Fibroblast of the conjunctiva (primary cell): ENCODE measurements at places on chromosomes 2 and 18.

DNA sequence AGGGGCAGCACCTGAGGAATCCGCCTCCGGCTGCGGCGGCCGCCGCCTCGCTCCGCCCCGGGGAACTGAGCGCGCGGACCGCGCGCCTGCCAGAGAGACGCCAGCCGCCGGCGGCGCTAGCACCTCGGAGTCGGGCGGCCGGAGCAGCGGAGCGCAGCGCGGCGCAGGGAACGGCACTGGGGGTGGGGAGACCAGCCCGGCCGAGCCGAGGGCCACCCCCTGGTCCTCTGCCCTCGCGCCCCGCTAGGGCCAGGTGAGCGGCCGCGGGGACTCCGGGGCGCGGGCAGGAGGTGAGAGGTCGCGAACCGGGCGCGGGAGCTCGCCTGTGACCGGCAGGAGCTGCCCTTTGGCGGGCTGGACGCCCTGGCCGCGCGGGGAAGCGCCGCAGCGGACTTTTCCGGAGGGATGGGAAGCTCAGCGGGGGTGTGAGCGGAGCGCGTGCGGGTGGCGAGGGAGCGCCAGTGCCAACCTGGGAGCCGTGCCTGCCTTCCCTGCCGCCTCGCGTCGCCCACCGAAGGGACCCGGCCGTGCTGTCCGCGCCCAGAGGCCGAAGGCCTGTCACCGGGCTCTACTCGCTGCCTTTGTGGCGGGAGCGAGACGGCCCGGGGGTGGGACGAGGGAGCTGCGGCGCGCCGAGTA is at the start of gene GREB1L:
GREB1L (plus strand) TSS at position 92 of the 639 bp plus-strand sequence. CDS start 141,287 bp downstream, outside the sequence.
- no peak for DNase-seq

DNA sequence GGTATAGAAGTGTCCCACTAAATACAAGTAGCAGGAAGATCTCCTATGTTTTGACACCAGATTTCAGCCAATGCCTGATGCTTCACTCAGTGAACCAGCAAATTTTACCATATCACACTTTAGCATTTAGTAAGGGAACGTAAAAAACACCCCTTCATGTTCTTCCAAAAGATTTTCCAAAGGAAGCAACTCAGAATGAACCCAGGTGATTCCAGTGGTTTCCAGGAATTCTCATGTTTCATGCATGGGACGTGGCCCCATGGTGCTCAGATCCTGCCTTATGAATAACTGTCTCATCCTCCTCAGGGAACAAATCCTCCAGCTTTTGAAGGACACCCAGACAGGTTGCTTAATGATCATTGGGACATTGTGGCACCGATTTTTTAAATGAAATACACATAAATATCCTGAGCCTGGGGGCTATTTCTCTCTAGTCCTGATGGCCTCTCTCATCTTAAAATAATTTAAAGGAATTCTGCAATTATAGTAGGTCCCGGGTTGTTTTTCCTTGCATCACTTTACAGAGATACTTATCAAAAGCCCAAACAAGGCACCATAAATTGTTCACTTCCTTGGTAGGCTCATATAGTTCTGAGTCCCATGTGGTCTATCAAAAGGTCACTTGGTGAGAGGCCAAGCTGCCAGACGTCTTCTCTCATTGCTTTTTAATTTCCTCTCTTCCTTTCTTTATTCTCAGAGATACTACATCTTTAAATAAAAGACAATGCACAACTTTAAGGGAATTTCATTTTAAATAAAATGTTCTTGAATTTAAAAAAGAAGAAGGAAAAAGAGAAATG is 261.0 kb downstream of the ZNF516 start:
- DNase-seq = no peak

GRCh38 chr2:40497251-40497859 is 45.5 kb upstream of the SLC8A1 start:
- no peak for DNase-seq

DNA sequence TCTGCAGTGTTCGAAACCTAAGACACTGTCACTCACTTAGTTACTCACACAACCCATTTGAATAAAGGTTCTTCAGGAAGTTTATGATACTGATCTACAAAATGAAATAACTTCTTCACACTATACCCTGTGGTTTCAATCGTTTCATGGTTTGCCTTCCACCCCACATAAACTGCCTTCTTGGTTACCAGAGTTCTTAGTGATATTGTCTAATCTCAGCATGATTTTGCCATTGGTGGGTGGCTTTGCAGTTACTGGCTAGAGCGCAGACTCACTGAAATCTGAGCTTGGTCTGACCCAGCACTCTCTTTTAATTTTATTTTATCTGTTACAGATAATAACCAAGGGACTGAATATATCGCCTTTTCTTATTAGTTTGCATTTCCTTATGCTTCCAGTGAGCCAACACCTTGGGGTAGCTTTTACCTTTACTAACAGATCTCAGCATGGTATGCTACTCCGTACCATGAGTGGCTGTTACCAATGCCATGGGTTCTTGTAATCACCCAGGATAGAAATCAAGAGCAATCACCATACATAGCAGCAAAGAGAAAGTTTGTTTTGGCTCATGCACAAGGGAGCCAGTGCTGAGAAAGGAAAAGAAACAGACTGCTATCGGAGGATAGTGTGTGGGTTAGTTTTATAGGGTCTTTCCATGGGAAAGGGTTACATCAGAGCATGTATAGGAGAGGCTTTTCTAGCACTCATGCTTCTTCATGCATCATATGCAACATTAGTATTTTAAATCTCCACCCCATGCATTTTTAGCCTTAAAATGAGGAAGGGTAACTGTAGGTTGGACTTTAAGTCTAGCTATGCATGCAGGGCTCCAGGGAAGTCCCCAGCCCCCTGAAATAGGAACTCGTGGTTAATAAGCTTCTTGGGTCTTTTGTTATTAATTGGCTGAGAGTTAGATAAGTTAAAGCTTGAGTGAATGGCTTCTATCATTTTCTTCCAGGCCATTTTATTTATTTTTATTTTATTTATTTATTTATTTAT is 33.3 kb downstream of the ANXA4 start:
- DNase-seq = no peak

- no peak for DNase-seq
These were observed 497.1 kb upstream of the KLHL29 start for GRCh38 chr2:22887845-22888244.
